ENCODE measurements at places on chromosomes 1 and 21.

DNA sequence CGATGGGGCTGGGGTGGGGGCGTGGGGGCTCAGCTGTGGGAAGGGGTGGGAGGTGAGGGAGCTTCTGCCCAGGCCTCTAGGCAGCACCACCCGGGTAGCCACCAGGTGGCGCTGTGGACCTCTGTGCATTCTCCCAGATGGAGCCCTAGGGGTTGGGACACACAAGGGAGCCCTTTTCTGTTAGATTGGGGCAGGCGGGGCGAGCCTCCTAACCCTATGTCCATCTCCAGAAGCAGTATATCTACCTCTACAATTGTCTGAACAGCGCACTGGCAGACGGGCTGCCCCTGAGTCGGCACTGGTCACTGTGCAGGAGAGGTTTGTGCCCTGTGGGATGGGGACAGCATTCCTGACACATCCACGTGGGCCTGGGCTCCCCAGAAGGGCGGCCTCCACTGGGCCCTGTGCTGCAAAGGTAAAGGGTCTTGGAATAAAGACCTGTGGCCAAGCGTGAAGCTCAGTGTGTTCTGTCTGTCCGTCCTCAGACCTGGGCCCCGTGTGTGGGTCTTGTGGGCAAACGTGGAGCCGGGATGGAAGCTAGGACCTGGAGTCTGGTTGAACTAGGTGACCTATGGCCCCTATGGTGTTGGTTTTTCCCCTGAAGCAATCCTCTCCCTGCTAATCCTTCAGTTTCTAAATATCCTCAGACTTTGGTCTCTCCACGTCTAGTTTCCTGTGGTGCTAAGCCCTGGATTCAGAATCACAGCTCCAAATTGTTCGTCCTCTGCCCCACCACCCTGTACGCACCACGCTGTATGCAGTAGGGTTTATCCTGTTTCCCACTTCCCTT is 4.4 kb upstream of the LGR6 start:
- peak; percentile 75 for DNase-seq

DNA sequence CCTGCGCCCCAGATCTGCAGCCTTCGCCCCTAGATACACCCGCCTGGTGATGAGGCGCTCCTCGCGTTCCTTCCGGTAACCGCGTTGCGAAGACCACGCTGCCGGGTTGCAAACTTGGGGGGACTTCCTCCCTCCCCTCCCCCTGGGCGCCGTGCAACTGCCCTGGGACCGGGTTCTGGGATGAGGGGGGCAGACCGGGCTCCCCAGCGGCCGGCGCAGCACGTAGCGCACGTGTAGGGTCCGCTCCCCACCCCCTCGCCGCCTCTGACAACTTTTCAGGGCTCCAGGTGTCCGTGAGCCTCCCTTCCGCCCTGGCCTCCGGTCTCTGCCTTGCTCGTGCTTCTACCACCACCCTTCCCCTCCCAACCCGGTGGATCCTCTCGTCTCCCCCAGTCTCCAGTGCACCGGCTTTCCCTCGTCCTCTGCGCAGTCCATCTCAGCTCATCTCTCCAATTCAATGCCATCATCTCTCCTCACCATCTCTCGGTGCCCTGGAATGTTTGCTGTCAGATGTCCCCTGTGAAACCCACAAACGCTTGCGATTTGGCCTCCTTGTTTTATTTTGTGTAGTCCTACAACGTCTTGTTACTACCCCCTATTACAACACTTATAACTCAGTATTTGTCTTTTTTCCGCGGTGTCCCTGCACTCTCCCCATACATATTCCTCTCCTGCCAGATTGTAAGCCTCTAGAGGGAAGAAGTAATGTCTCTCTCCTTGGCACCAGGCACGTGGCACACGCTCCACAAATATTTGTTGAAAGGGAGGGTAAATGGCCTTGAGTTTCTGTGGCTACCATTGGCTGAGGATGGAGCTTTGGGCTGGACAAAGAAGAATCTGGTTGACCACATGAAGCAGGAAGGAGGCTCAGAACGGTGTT is 782 bp downstream of the PCAT6 start:
- peak; percentile 74 for DNase-seq

DNA sequence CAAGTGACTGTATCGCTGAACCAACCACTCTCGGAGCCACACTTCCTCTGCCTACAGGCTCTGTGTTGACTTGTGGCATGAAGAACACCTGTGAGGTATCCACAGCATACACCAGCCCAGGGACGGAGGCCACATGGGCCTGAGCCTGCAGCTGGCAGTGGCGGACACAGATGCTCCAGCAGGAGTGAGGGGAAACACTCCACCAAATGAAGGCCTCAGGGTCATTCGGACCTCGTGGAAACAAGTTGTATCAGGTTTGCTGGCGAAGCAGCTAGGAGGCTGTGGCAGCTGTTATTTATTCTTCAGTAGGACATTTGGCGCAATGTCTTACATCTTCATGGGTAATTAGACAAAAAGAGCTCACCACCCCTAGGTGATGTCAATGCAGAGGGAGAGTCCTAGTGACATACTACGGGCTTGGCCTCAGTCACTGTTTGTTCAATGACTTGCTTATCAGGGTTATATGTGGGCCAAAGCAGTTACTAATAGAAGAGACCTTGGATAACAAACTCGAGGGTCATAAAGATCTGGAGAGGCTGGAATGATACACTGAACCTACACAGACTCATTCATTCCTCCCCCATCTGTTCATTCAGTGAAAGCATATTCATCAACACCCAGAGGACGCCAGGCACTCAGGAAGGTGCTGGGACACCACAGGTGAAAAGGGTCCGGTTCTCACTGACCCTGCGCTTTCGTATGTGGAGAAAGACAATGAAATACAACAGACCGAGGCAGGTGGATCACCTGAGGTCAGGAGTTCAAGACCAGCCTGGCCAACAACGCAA is 11.6 kb upstream of the ETS2 start:
- DNase-seq: no peak

- peak; percentile 41 for DNase-seq
Observed at GRCh38 chr1:185338719-185339622, 21.9 kb upstream of the IVNS1ABP start.

- no peak for DNase-seq
Observed at GRCh38 chr1:90943966-90944365, 77.9 kb downstream of the ZNF644 start.

- DNase-seq: peak; percentile 51
Observed at GRCh38 chr1:226064816-226065248, 2.3 kb downstream of the H3-3A start.

DNA sequence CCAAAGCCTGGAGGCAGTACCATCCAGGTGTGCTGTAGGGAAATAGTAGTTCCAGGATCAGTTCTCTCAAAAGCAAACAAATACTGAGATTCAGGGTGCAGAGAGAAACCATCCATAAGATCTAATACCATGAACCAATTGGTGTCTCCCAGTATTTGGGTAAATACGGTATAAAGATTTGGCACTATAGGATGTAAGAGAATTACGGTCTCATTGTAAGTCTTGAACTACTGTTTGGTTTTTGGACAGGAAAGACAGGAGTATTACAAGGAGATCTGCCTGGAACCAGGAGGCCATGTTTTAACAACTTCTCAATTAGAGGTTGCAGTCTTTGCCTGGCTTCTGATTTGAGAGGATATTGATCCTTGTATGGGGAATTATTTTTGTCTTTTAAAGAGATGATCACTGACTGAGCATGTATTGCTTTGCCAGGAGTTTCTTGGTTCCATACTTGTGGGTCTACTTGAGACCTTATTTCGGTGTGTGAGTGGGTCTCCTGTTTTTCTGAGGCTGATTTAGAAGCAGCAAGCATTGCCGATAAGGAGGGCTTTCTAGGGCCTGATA is 10.2 kb downstream of the AADACL4 start:
- DNase-seq: no peak

DNA sequence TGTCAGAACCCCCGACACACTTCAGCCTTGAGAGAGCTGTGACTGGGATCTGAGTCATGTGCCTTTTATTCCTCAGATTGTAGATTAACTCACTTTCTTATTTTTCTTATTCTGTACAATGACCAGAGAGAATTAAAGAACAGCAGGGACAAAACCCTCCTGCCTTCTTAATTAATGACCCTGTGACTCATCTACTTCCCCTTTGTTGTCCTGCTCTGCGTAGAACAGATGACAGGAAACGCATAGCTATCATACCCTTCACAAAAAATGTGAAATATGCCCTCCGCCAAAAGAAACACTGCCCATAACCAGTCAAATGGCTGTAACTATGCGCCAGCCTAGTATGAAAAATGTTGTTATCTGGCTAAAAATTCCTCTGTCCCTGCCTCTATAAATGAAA is 9.1 kb upstream of the PADI2 start:
- DNase-seq: no peak

GRCh38 chr1:11499601-11500331 is 20.8 kb downstream of the DISP3 start:
- DNase-seq: no peak

GRCh38 chr21:38814126-38815059 is 8.7 kb downstream of the ETS2 start:
- DNase-seq: no peak

- DNase-seq: no peak
Observed at GRCh38 chr1:9326596-9326995, 33.9 kb downstream of the SPSB1 start.

DNA sequence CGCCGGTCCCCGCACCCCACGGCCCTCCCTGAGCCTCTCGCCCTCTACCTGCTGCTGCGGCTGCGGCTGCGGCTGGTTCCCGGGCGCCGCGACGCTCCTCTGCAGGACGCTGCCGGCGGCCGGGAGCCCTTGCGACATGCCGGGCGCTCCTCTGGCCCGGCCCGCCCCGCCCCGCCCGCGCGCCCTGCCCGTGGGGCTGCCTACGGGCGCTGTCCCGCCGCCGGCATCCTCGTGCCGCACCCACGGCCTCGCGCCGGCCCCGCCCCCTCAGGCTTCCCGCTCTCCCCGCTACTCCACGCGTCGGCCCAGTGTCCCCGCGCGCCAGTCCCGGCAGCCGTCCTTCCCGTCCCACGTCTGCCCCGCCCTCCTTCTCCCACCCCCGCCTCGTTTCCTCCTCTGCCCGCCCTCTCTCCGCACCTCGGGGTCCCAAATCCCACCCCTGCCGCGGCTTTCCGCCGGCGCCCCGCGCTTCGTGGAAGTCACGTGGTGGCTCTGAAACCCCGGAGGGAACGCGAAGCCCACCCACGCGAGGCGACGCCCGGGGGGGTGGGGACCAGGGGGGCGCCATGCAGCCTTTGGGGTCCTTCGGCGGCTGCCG is at the start of gene BATF3:
BATF3 (minus strand) TSS at position 216 of the 598 bp plus-strand sequence; CDS start at position 138, 78 bp downstream.
- peak; percentile 59 for DNase-seq

Data from GM13976 (cell line).